ENCODE measurements at places on chromosomes 11 and 22.

DNA sequence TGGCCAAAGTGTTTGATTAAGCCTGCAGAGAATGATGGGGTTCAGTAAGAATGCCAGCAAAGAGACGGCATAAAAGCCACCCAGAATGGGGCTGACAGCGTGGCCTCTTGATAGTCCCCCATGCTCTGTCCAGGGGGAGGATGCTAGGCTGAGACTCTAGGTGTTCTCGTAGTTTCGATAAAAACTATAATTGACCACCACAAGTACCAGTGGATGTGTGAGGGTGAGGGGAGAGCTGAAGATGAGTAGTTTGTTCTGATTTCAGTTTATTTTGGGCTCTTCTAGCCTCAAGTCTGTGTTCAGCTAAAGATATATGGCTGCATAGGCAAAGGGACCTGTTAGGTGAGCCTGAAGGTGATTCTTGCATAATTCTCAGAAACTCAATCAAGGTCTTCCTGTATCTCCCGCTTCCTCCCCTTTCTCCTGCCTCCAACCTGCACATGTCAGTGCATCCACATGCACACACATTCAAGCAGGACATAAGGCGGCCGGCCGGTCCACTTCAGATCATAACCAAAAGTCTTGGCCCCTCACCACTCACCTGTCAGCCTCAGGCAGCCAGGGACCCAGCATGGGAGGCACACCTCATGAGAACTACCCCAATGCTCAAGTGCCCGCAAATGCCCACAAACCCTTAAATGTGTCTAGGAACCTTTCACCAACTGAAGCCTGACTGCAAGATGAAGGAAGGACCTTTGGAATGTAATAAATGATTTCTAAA lies 31.2 kb downstream of the FLI1 start:
- no peak for DNase-seq

- no peak for DNase-seq
These were observed 81.2 kb downstream of the DEUP1 start for GRCh38 chr11:93411705-93412104.

- DNase-seq, result no peak
These were observed 61.4 kb downstream of the SYT13 start for GRCh38 chr11:45224766-45225165.

DNA sequence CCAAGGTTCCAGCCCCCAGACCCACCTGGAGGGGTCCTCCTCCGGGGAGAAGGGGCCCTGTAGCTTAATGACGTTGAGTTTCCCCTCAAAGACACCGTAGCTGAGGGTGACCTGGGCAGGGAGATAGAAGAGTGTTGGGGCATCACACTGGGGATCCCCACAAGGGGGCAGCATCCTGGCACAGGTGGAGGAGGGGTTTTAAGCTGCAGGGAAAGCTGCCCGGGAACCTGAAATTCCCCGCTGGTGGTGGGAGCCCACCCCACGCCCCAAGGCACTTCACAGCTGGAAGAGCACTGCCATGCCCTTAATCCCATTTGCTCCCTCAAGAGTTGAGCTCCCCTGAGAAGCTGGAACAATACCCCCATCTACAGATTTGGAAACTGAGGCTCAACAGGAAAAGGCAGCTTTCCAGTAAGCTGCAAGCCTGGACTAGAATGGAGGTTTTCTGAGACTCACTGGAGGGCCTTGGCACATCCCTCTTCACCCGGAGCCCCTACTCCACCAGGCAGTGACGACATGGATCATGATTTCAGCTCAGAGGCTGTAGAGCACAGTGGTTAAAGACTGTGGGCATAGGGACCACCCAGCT lies 13.7 kb downstream of the MFNG start:
- DNase-seq, result no peak

DNA sequence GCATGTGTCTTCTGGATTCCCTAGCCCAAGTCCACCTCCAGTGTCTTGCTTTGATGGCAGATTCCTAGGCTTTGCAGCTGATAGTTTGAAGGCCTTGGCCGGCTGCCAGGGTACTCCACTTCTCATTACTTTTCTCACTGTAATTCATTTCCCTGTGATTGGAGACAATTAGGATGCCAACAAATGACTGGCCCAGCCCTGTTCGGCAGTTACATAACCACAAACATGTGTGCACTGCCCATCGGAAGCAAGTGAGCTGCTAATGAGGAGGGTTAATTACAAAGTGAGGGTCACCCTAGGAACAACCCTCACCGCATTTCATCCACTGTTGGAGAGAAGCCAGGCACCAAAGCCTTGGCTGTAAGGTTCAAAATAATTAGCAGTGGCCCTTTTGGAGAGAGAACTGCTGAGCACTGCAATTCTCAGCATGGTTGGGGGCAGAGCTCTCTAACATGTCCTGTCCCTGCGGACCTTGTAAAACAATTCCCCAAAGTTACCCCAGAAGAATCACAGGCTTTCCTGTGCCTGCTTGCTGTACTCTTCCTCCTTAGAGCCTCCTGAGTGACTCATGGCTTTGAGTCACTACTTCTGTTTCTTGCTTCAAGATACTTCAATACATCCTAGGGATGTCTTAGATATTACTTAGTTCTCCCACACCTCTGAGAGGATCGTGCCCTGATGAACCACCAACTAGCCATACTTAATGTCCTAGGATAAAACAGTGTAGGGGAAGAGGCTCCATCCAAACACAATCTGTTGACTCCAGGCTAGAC lies 109.7 kb upstream of the GALNT18 start:
- DNase-seq, result peak; percentile 53

- no peak for DNase-seq
These were observed 15.7 kb upstream of the AIFM3 start for GRCh38 chr22:20951151-20951931.

DNA sequence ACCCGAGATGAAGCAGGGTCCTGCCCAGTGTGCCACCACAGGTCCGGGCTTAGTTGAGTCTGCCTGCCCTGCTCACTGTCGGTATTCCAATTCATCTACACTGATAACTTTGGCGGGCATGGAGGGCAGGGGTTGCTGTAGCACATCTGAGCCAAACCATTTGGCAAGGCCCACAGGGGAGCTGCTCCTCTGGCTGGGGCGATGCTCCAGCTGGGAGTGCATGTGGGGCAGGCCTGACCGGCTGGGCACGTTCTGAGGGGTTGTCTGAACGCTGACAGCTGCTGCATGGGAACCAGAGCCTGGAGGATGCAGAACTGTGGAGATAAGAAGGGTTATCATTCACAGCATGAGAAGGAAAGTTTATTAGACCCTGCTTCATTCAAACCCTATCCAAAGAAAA lies 40.4 kb downstream of the DRG1 start:
- DNase-seq, result no peak

DNA sequence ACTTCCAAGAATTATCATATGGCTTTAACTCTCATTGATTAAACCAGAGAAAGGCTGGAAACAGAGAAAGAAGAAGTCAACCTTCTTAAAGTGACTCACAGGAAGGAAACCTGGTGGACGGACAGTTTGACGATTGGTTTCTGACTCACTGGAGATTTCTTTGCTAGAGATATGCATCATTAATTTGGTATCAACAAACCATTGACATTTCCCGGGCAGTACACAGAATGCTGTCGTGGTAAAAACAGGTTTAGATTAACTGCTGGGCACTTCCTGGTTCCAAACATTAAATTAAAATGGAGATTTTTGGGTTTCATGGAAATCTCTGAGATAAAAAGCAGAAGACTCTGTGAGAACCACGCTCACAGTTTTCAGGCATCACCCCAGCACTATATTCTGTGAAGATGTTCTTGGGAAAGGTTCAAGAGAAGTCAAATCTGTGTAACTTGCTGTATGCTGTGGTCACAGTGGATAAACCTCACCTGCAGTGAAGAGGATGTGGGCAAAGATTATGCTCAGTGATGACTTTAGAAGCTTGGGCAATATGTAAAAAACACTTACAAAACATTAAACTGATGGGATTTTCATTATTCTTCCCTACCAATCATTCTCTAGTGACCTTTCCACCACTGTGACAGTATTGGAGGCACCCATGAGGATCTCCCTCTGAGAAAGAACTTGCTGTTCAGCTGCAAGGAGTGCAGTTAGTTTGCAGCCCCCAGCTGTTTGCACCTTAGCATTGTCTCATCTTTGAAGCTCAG lies 61.1 kb upstream of the CD44 start:
- DNase-seq, result no peak

DNA sequence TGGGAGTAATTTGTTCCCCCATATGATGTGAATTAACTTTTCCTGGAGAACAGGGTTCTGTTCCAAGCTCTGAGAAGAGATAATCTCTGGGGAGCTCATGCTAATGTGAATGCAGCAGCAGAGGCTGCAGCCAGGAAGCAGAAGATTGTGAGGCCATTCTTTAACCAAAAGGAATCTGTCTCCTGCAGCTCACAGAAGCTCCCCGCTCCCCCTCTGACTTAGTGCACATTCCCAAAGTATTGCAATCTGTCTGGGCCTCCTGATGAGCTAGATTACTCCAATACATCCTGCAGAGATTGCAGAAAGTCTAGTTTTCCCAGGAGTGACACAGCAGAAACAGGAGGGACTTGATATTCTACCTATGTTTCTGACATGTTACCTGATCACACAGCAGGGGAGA lies 420.6 kb upstream of the FAT3 start:
- no peak for DNase-seq

DNA sequence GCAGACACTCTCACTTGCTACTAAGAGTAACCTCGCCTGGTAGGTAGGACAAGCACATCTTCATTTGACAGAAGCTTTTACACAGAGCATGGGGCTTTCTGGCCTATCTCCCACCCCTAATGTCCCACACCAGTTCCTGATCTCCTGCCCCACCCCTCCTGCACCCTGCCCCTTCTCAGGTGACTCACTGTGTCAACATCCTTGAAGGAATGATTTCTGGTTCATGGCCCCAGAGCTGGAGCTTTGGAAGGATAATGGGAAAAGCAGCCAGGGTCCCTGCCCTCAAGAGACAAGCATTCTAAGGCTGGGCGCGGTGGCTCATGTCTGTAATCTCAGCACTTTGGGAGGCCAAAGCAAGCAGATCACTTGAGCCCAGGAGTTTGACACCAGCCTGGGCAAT lies 47.2 kb downstream of the LRFN4 start:
- no peak for DNase-seq

- no peak for DNase-seq
These were observed 129.8 kb upstream of the SERPIND1 start for GRCh38 chr22:20644071-20644642.

- DNase-seq, result no peak
These were observed 840.2 kb upstream of the CNTN5 start for GRCh38 chr11:98180511-98180910.

DNA sequence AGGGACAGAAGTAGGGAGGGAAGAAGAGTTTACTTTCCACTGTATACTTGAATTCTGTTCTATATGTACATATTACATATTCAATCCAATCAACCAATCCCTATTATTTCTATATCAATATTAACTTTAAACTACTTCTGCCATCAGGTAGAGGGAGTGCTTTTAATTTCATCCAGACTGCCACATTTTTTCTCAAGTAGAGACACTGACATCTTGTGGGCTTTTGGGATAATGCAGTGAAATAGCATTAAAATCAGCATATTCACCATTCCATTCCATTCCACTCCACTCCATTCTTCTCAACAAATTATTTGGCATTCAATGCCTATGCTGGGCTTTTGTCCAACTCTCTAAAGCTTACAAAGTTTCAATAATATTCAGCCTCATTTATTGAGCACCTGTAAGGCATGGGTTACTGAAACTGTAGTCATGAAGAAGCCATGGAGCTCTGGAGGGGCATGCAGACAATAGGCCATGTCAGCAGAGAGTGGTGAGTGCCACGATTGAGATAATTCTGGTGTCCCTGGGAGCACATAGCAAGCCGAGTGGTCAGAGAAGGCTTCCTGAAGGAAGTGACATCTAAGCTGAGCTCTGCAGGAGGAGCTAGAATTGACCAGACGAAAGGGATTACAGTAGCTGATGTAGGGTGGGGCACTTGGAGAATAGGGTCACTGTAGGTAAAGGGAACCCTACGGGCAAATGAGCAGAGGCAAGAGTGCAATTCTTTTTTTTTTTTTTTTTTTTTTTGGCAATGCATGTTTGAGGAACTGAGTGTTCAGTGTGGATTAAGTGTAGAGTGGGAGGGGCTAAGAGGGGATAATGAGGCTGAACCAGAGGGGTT lies 12.8 kb upstream of the CLPB start:
- no peak for DNase-seq

GRCh38 chr11:34161812-34162492 lies 56.5 kb downstream of the NAT10 start:
- DNase-seq, result no peak

- DNase-seq, result no peak
These were observed 41.6 kb downstream of the EIF3F start for GRCh38 chr11:8028766-8029165.

- DNase-seq, result no peak
These were observed 21.3 kb upstream of the NCF4 start for GRCh38 chr22:36839356-36840073.

- no peak for DNase-seq
These were observed 3.4 kb downstream of the PTGDR2 start for GRCh38 chr11:60852117-60852981.

DNA sequence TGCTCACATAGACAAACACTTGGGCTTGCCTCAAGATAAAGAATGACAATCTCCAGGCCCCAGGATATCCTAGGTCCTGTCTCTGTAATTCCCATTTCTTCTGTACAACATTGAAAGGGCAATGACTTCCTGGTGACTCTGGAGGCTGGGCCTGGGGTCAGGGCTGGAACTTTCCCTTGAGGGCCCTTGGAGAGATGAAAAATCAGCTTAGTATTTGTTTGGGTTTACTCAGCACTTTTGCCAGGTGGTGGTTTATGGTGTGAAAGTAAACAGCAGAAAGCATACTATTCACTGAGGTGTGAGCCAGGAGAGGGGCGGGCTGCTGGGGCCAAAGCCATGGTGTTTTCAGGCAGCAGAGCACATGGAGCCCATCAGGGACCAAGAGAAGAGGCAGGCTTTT lies 214.7 kb upstream of the NARS2 start:
- no peak for DNase-seq

DNA sequence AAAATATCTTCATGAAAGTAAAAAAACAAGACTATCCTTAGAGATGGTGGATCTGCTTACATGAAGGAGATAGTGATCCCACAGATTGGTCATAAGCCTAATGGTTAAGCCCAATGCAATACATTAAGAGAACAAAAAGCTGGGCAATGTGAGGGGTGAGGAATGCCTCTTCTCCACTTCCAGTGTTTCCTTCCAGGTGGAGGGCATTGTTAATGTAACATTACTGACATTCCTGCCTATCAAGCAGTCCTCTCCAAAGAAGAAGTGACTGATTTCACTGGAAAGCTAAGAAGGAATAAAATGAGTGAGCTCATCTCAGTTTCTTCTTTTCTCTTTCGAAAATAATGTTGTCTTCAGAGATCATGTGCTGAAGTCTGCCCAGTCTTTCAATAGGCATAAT lies 207.8 kb downstream of the RAB38 start:
- DNase-seq, result no peak

GRCh38 chr11:68581439-68581838 lies 102.9 kb upstream of the GAL start:
- no peak for DNase-seq

DNA sequence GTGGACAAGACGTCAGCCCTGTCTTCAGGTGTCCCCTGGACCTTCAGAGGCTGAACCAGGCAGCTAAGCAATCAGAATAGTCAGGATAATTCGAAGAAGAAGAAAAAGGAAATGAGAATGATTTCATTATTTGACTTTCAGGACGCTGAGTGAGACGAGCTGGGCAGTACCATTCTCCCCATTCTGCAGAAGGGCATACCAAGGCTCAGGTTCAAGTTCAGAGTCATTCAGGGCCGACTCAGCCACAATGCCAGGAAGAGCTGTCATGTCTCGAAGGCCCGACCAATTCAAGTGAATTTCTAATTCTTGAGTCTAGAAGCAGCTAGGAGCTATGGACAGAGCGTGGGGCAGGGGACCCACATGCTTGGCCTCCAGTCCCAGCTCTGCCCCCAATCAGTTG lies 33.8 kb upstream of the CD82 start:
- DNase-seq, result no peak
